ENCODE measurements at places on chromosomes 11 and 22. TPM values are rescaled to one million over a fixed set of nuclear protein-coding genes. Genes with fewer than 3 reads are reported as not detected.

- no peak for DNase-seq
These were observed 113.5 kb downstream of the SOX6 start for GRCh38 chr11:16242806-16243205.

GRCh38 chr11:123258877-123259276 lies 63.8 kb upstream of the CLMP start:
- DNase-seq, result no peak

DNA sequence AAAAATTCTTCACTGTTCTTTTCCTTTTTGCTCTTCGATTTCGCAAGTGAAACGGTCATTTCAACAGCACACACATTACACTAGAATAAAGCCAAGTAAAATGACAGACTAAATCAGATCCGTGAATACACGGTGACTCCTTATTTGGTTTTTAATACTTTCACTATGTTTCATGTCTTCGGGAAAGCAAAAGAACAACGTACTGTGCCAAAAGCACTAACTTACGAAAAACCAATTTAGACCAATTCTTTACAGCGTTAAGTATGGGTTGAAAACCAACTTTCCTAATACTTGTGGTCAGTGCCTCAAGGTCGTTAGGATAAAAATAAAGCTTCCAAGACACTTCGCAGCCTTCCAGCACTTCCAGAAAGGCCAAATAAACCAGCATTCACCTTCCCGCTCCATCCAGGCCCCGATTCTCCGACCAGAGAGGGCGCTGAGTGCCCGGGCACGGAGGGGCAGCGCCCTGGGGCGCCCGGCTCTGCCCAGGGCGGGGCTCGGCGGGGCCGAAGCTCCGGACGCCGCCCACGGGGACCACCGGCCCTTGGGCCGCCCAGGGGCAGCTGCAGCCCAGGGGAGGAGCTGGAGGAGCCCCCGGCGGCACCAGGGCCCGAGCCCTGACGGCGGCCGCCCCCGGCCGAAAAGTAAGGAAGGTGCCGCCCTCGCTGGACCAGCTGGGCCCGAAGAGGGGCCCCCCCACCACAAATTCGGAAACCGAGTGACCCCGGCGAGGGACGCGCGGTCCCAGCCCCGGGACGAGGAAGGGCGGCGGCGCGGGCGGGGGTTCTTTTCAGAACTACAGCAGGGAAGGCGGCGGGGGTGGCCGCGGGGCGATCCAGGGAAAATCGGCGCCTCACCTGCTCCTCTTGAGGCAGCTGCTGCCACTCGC lies 499 bp downstream of the ATL3 start:
- DNase-seq, result peak; percentile 68

Gene AGBL2
- total RNA-seq, result 1.3 TPM
